ENCODE measurements at places on chromosomes 3 and 15.
A peak's percentile ranks its signal among the peaks of the same experiment; 100 is the strongest.

DNA sequence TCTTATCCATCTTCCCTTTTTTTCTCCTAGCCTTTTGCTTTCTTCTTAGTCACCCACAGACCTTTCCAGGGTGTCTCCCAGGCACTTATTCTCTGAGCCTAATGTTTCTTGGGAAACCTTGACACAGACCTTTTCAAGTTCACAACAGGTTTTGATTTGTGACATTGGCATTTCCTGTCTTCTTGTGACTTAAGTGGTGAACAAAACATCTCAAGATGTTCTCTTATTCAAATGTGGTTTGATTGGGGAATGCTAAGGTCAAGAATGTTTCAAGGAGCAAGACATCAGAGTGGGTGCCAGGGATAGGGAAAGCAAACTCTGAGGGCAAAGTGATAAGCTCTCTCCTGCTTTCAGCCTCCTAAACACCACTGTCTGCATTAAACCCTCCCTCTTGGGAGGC, 68.2 kb upstream of the GSK3B start:
- peak; percentile 68 for DNase-seq

GRCh38 chr3:185290266-185290665, 36.4 kb upstream of the EHHADH start:
- no peak for DNase-seq

GRCh38 chr15:38626443-38627050, 61.9 kb upstream of the RASGRP1 start:
- no peak for DNase-seq

DNA sequence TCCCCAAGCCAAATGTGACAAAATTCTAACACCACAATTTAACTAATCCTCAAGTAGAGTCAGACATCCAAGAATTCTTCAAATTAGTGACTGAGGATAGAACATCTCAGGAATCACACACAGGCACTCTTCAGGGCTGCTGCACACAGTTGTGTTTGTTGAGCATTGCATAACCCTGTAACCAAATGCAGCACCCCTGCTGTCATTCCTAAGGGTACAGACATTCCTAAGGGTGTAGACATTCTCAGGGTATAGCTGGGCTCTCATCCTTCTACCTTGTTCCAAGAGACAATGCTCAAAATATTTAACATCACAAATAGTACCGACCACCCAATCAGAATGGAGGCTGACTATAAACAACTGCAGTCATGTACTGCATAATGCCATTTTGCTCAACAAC, 107.1 kb upstream of the UBE2E2 start:
- no peak for DNase-seq

DNA sequence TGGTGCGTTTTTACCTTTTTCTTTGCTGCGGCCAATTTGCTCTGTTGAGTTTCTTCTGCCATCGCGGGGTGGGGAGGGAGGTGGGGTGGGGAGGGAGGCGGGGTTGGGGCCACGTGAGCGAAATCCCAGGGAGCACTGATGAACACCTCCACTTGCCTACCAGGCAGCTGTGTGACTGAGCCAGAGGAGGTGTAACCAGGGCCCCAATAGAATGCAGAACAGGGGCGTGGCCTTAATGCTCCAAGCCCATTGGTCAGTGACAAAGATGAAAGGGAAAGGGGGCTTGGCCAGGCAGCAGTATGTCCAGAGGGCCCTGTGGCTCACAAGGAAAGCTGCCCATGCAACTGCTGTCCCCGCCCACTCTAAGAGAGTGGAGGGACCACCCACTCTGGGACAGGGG, 21.4 kb upstream of the OR4F6 start:
- no peak for DNase-seq

All from fibroblast of mammary gland (primary cell).